ENCODE measurements at places on chromosomes 3 and 15.

DNA sequence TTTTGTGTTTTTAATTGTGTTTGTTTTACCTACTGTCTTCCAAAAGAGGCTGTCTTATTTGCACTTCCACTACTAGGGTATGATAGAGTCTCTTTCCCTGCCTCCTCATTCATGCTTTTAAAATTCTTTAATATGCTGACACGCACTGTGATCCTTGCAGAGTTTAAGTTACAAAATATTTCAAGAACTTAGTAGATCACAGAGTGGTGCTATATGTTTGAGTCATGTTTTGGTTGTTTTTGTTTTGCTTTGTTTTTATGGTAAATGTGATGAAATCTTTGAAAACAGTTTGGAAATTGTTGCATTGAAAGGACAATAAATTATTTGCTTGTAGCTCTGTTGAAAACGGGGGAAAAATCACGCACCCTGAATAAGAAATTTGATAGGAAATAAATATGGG, 5.9 kb upstream of the ABHD10 start:
- no peak for DNase-seq

GRCh38 chr3:123743121-123743520, 141.0 kb downstream of the MYLK start:
- DNase-seq = no peak

- peak; percentile 10 for DNase-seq
Observed at GRCh38 chr3:147361454-147362420, 44.6 kb downstream of the ZIC4 start.

- DNase-seq = peak; percentile 72
Observed at GRCh38 chr3:51099794-51100535, 285.1 kb upstream of the MANF start.

GRCh38 chr3:151818361-151818760, 4.4 kb downstream of the AADAC start:
- no peak for DNase-seq

GRCh38 chr3:77283108-77283507, 243.2 kb downstream of the ROBO2 start:
- DNase-seq = no peak

All from cardiac fibroblast (primary cell).